ENCODE measurements at places on chromosomes 4 and X. TPM values are rescaled to one million over a fixed set of nuclear protein-coding genes. Genes with fewer than 3 reads are reported as not detected.

MGST2 gene
- total RNA-seq, result 83.1 TPM

DCAF12L2 gene
- total RNA-seq, result not detected

HSFX2 gene
- not detected for total RNA-seq

PITX2 gene
- total RNA-seq, result 0.47 TPM

SLITRK2 gene
- total RNA-seq, result 0.76 TPM

ATOH1 gene
- total RNA-seq, result not detected

GPR143 gene
- 4.4 TPM for total RNA-seq

ADAM29 gene
- not detected for total RNA-seq

DKK2 gene
- total RNA-seq, result 3.2 TPM

AIFM1 gene
- 8.8 TPM for total RNA-seq

CLDN34 gene
- not detected for total RNA-seq

P2RY8 gene
- 0.34 TPM for total RNA-seq

POLN gene
- 3.3 TPM for total RNA-seq

MAGEC1 gene
- not detected for total RNA-seq

FGB gene
- total RNA-seq, result not detected

FGF16 gene
- total RNA-seq, result not detected

TBC1D8B gene
- 2.4 TPM for total RNA-seq

FGFR3 gene
- total RNA-seq, result 476 TPM

ZNF630 gene
- 1.6 TPM for total RNA-seq

OTC gene
- not detected for total RNA-seq

NPY2R gene
- total RNA-seq, result not detected

SSX3 gene
- total RNA-seq, result not detected

HSFX4 gene
- total RNA-seq, result not detected

CDX4 gene
- not detected for total RNA-seq

CPLX1 gene
- total RNA-seq, result 0.12 TPM

MAGEC2 gene
- not detected for total RNA-seq

PSAPL1 gene
- total RNA-seq, result 219 TPM

AWAT2 gene
- 0.88 TPM for total RNA-seq

IL15 gene
- 1.5 TPM for total RNA-seq

RAB39B gene
- 0.08 TPM for total RNA-seq

HSPA4L gene
- total RNA-seq, result 24.3 TPM

GC gene
- total RNA-seq, result not detected

RNF175 gene
- not detected for total RNA-seq

NCAPG gene
- total RNA-seq, result 1.6 TPM

MAP7D2 gene
- total RNA-seq, result 0.61 TPM

NAP1L3 gene
- 0.11 TPM for total RNA-seq

ENPEP gene
- total RNA-seq, result 0.39 TPM

POF1B gene
- 625 TPM for total RNA-seq

PLS3 gene
- total RNA-seq, result 155 TPM

PRSS12 gene
- 3.9 TPM for total RNA-seq

SRPX gene
- 26.7 TPM for total RNA-seq

GYPA gene
- not detected for total RNA-seq

PHEX gene
- total RNA-seq, result 0.10 TPM

HSD17B13 gene
- 76.4 TPM for total RNA-seq
